ENCODE measurements at places on chromosomes 6 and 20. TPM values are rescaled to one million over a fixed set of nuclear protein-coding genes. Genes with fewer than 3 reads are reported as not detected.

DNA sequence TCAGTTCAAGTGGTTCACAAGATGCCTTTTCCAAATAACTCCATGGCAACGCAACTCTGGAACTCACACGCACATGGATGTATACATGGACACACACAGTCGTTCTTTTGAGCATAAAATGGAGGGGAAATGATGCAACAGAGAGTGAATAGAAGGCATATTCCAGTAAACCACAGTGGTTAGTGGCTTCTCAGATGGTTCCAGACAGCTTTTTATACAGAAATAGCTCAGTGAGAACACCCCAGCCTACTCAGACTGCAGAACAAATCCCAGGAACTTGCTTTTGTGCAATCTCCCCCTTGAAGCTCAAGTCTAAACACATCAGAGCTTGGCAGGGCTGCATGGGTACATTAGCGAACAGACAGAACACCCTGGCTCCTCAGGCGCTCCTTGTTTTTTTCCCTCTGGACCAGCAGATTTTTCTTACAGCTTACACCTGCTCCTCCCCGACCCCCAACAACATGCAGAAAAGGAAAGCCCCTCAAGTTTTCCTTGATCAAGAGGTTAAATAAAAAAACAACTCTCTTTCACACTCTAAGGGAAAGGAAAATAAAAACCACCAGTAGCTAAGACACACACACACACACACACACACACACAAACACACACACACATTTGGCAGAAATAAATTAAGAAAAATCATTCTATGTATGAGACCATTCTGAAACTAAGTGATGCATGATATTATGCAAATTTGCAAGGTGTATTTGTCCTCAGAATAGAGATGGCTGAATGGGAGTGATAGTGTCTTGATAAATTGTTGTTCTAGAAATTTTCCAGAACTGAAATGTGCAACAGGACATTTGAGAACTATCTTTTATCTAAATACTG lies 51.2 kb upstream of the RANBP9 start:
- no peak for DNase-seq

- no peak for DNase-seq
Measured at GRCh38 chr6:133368664-133369063, 127.5 kb downstream of the EYA4 start.

GRCh38 chr6:85006362-85006761 lies 242.0 kb upstream of the TBX18 start:
- no peak for DNase-seq

DNA sequence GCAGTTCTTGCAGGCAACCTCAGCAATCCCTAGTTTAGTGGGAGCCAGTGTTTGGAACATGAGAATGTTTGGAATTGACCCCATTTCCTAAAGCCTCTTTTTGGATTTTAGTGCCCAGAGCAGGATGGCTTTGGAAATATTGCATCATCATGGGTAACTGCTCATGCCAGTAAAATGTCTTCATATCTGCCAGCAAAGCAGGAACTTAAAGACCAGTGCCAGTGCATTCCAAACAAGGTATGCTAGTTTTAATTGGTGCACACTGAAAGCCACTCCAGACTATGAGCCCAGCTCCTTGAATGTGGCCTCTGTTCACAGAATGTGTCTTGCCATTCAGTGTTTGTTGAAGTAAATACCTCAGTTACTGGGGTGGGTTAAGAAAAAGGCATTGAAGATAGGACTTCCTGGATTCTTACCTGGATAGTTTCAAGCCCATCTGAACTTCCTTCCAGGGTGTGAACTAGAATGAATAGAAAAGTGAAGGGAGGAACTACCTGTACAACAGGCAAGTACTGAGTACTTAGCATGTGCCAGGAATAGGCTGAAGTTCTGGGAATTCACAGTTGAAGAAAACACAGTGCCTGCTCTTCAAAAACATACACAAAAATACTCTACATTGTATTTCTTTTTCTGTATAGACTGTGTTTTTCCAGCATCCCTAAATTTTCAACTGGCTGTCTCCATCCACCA lies 70.5 kb downstream of the COL19A1 start:
- no peak for DNase-seq

GRCh38 chr20:19633985-19634384 lies 124.1 kb upstream of the RIN2 start:
- DNase-seq = no peak

DNA sequence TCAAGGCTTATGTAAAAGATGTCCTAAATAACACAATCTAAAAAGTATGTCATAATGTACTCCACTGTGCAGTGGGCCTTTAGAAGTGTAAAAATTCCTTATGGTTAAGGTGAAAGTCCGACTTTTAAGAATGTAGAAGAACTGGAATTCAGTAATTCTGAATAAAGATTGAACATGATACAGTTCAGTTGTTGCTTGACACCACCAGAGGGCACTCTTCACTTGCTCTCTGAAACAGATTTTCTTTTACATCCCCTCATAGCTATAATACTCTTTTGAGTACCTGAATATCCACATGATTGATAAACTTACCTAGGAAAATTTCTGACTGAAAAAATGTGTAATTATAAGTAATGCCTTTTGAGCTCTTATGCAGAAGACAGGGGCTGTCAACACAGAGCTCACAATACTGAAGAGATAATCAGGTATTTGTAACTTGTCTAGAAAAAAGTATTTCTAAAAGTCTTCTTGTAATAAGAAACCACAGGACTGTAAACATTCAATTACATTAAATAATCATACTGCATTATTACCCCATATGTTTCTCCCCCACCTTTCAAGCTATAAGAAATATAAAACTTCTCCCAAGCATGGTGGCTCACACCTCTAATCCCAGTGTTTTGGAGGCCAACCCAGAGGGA lies 92.1 kb downstream of the POPDC3 start:
- DNase-seq = no peak

- DNase-seq = no peak
Measured at GRCh38 chr20:24769878-24770627, 179.0 kb upstream of the CST7 start.

- DNase-seq = no peak
Measured at GRCh38 chr6:106097411-106098231, 11.5 kb downstream of the PRDM1 start.

DNA sequence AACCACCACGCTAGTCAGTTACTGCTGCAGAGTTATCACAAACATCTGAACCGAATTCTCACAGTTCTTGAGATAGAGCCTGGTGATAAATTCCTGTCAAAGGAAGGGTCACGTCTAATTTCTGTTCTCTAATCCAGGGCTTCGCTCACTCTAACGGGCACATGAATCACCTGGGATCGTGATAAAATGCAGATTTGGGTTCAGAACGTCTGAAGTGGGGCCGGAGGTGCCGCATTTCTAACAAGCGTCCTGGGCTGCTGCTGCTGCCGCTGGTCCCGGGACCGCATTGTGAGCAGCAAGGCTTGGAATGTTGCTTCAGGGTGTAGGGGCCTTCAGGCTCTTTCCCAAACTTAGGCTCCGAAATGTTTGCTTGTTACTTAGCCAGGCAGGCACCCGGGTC lies 264.1 kb downstream of the CDC5L start:
- DNase-seq = no peak

GRCh38 chr6:79134699-79135474 lies 56.8 kb upstream of the PHIP start:
- no peak for DNase-seq

DNA sequence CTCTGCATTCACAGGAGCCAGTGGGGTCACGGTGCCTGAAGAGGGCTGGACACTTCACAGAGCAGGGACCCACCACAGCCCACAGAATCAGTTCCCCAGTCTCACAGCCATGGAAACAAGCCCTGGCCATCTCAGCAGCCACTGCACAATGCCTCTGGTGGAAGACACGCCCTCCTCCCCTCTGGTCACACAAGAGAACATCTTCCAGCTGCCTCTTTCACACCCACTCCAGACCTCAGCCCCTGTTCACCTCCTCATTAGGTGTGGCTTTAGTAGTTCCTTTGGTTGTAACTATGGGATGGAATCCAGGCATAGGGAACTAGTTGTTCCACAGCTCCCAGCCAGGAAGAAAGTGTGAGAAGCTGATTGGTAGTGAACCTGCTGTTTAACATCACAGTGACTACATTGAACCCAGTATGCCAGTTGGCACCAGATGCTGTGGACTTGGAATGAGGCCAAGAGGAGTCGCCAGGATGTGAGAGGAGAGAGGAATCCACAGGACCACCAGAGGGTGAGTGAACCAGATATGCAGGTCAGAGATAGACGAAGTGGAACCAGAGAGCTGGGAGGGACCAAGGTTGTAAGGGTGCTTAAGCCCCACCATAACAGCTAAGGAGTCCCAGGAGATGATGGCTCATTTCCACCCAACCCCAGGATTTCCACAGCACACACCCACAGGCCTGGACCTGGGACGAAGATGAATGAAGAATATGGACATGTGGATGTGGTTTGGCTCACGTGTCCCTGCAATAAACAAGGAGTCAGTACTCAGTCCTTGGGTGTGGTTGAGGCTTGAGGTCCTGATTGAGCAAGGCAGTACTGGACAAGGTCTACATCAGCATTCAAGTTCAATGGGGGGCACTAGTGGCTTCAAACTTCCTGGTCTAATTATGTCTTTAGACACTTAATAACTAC lies 8.8 kb upstream of the BTN3A3 start:
- DNase-seq = no peak

- no peak for DNase-seq
Measured at GRCh38 chr6:10250655-10251220, 164.1 kb downstream of the TFAP2A start.

GRCh38 chr6:72828904-72829303 lies 207.0 kb downstream of the KCNQ5 start:
- no peak for DNase-seq

DNA sequence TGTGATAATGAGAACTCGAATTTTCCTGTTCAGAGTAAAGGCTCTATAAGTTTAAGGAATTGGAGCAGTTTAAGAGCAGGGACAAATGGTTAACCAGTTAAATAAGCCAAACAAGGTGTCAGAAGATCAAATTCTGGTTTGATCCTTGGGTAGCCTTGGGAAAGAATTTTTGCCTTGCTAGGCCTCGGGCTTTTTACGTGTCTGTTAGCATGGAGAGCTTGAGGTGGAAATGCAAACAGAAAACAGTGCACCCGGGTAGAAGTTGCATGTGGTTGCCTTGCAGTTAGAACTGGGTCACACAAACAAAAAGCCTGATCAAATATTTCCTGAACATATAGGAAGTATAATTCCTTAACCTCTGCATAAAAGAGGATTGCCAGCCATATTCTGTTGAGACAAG lies 58.3 kb downstream of the RIN2 start:
- DNase-seq = no peak

DNA sequence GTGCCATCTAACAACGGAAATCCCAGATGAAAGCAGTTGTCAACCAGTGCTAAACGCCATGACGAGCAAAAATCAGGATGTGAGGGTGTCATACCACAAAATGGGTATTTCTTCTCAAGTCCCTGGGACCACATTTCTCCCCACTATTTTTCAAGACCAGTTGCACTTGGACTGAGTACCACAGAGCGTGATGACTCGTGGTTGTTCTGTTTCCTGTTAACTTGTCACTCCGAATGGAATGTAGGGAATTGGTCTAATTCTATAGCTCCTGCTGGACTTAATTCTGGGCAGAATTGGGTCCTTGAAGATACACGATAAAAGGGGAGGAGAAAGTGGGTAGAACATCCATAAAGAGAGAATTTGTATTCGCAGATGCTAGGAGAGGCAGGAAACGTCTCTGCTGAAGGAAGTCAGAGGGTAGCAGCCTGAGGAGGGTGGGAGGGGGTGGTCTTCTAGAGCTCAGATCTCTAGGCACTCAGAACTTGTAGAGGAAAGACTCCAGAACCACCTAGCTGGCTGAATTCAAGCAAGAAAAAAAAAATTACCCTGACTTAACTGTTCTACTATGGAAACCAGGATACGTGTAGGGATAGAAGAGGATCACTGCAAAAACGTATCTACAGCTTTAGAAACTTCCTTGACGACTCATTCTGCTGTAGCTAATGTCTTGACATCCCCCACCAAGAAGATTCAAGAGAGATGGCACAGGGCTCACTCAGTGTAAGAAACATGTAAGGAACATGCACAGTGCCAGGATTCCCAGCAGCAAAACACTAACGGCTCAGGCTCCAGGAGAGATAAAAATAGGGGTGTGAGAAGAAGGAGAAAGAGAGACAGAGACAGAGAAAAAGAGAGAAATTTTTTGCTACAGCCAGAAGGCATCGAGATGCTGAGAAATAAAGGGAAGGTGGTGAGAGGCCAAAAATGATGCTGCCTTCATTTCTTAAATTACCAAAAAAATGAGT lies 494.7 kb downstream of the CD83 start:
- DNase-seq = no peak

DNA sequence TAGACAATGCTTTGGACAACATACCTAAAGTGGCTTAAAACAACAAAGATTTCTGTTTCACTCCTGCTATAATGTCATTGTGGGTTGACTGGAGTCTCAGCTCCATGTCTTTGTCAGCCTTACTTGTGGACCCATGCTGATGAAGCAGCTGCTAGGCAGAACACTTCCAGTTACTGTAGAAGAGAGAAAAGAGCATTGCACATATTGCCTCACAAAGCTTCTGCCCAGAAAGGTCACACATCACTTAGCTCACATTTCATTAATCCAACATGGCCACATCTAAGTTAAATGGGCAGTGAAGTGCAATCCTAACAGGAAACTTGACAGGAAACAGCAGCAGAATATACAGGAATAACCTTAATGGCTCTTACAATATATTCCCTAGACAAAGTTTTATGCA lies 480.5 kb upstream of the HTR1E start:
- DNase-seq = no peak

GRCh38 chr20:23106271-23106851 lies 20.2 kb upstream of the CD93 start:
- DNase-seq = no peak

GRCh38 chr6:52284131-52284459 lies 447 bp downstream of the MCM3 start:
- peak; percentile 29 for DNase-seq

DNA sequence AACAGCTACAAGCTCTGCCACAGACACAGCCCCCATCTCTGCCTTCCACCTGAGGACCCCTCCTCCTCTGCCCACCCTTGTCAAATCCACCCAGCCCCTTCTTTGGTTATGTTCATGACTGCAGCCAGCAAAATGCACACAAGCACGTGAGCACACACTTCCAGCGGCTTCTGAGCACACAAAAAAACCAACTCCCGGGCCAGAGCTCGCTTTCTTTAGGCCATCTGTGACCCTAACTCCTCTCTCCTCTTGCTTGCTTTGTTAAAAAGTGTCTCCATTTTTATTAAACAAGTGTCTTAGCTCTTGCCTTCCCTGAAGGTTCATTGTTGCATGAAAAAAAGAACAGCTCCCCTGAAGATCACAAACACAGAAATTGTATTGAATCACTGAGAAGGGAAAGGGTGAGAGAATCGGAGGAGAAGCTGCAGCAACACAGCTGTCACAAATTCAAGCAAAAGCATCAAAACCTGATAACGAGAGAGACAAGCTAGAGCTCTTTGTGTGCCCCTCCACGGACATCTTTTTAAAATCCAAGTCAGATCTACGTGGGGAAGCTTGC lies 142.1 kb downstream of the CD83 start:
- DNase-seq = no peak

FAM184A gene
- 0.93 TPM for total RNA-seq

PYGB gene
- total RNA-seq = 218 TPM

CST2 gene
- not detected for total RNA-seq

ULBP3 gene
- total RNA-seq = 0.99 TPM

BMP5 gene
- 0.93 TPM for total RNA-seq

FUT9 gene
- total RNA-seq = not detected

TBX18 gene
- 3.5 TPM for total RNA-seq

CD40 gene
- 6.8 TPM for total RNA-seq

ENPP5 gene
- 3.0 TPM for total RNA-seq

RAMACL gene
- 0.77 TPM for total RNA-seq
